ENCODE measurements at places on chromosomes 4 and X.

GRCh38 chr4:41586675-41587225 is 48.8 kb downstream of the LIMCH1 start:
- DNase-seq: no peak

- no peak for DNase-seq
Observed at GRCh38 chr4:156312261-156312847, 358.7 kb upstream of the CTSO start.

GRCh38 chr4:145829629-145830395 is 108.8 kb downstream of the ZNF827 start:
- no peak for DNase-seq

GRCh38 chrX:1170243-1170642 is 42.2 kb downstream of the CRLF2 start:
- DNase-seq: peak; percentile 49

DNA sequence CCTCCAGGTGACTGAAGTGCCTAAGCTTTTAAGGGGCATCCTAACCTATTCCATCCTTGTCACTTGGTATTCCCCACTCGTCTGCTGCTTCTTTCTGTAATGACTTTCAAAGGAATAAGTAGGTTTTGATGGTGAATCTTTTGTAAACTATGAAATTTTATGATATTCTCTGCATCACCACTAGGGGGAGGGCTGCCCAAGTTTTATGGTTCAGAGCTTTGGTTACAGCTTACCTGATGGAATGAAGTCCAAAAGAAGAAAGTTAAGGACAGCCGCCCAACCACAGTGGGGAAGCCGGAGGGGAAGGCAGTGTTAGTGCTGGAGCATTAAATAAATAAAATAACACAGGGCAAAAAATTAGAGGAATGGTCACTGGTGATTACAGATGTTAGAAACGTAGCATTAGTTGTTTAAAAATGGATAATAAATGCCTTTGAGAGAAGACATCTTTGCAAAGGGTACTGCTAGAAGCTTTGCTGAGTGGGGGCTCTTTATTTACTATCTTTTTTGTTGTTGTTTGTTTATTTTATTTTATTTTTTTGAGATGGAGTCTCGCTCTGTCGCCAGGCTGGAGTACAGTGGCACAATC is 204.9 kb downstream of the GBA3 start:
- peak; percentile 57 for DNase-seq

DNA sequence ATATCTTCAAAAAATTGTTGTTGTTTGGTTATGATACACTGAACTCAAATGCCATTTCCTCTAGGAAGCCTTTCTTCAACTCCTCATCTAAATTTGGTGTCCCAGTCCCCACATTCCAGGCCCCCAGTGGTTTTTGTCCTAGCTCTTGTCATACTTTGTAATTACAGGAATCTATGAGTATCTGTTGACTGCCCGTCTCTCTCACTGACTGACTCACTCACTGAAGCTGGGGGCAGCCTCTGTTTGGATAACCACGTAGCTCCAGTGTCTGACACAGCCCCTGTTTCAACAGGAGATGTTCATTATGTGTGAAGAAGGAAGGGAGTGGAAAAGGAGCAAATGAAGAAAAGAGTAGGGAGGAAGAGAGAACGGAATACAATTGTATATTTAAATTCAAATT is 284.1 kb upstream of the TENM3 start:
- DNase-seq: no peak

DNA sequence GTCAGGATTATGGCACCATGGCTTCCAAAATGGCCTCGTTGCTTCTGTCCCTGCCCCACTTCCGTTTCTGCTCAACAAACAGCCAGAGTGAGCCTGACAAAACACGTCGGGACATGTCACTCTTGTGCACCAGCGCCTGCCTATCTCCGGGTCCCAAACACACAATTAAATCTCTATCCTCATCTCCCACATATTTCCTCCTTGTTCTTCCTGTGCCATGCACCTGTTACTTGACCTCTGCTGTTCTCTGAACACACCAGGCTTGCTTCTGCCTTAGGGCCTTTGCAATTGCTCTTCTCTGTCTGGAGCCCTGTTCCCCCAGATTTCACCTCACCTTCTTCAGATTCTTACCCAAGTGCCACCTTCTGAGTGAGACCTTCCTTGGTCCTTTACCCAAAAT is 12.7 kb upstream of the CD38 start:
- DNase-seq: no peak

GRCh38 chrX:151004085-151004484 is 20.9 kb downstream of the HMGB3 start:
- DNase-seq: no peak

GRCh38 chr4:3227878-3228675 is 20.9 kb upstream of the MSANTD1 start:
- DNase-seq: no peak

- DNase-seq: peak; percentile 73
Observed at GRCh38 chrX:65581661-65582339, 47.2 kb upstream of the LAS1L start.

- DNase-seq: peak; percentile 56
Observed at GRCh38 chrX:118976599-118977340, 2.4 kb downstream of the LONRF3 start.

Data from hepatocyte (in vitro differentiated cells).